Dermis microvascular lymphatic vessel endothelial cell (primary cell): ENCODE measurements at places on chromosomes 11 and 22. TPM values are rescaled to one million over a fixed set of nuclear protein-coding genes. Genes with fewer than 3 reads are reported as not detected.

Gene RPS13
- 869 and 1,110 TPM in 2 replicates for total RNA-seq

Gene NXPE4
- total RNA-seq, result not detected in 2 replicates

Gene TAF1D
- 67.5 and 85.4 TPM in 2 replicates for total RNA-seq

Gene SYTL2
- total RNA-seq, result under 0.01 and 0.25 TPM in 2 replicates

Gene SPON1
- under 0.01 and 0.51 TPM in 2 replicates for total RNA-seq

Gene GDPD4
- total RNA-seq, result not detected in 2 replicates

Gene OR52I1
- not detected in 2 replicates for total RNA-seq

Gene TMPRSS6
- total RNA-seq, result not detected in 2 replicates

Gene OR51E2
- total RNA-seq, result not detected in 2 replicates

Gene TENM4
- total RNA-seq, result under 0.01 and 0.13 TPM in 2 replicates

Gene PKDREJ
- under 0.01 TPM in 1 of 2 replicates, not detected in the other for total RNA-seq

Gene SYT12
- total RNA-seq, result under 0.01 TPM in 2 replicates

Gene SLC43A1
- total RNA-seq, result 11.0 and 19.0 TPM in 2 replicates

Gene OR56A4
- not detected in 2 replicates for total RNA-seq

Gene APOA1
- not detected in 2 replicates for total RNA-seq

Gene NLRP14
- total RNA-seq, result under 0.01 TPM in 2 replicates

Gene RASD2
- total RNA-seq, result not detected in 2 replicates

Gene HEPACAM
- under 0.01 TPM in 2 replicates for total RNA-seq

Gene KIF18A
- total RNA-seq, result 3.2 and 8.7 TPM in 2 replicates

Gene MMP12
- not detected in 2 replicates for total RNA-seq

Gene UBQLNL
- total RNA-seq, result not detected in 2 replicates

Gene GAB4
- not detected in 2 replicates for total RNA-seq

Gene KCNJ5
- not detected in 2 replicates for total RNA-seq
